Chondrocyte (in vitro differentiated cells): ENCODE measurements at places on chromosomes 4 and X. TPM values are rescaled to one million over a fixed set of nuclear protein-coding genes. Genes with fewer than 3 reads are reported as not detected.
A peak's percentile ranks its signal among the peaks of the same experiment; 100 is the strongest.

VSIG1 gene
- total RNA-seq: not detected in 3 replicates

DNA sequence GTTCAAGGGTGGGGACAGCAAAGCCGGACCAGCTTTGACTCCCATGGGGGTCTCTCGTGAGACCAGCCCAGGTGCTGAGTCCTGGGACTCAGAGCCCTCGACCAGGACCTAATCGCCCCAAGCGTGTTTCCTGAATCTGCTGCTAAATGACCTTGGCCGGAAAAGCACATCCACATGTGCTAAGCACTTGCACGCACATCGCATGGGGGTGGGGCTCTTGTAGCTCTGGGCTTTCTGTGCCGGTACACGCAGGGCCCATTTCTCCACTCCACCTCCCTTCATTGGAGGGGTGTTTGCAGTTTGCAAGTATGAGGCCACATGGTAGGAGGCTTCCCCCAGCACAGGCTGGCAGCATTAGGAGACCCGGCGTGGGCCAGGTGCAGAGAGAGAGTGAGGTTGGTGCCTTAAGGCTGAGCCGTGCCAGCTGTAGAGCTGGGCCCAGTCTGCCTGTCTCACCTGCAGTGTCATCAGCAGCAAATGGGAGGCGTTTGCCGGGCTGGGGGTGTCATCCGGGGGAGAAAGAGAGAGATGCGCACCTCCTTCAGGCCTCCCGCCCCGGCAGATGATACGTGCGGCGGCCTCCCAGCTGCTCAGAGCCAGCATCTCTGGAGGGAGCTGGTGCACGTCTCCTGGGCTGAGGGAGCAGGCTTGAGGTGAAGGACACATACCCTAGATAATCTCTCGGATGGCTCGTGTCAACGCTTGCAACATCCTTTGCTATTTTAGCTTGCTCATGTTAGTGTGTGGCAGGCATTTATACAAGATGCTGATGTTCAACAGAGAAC lies 45.2 kb upstream of the CLCN4 start:
- no peak overlapping the region for H3K4me3 ChIP-seq
- H3K4me1 ChIP-seq: peaks cover 19% of the 10 kb centered on the region
- no peak for DNase-seq

MAGED1 gene
- 470 to 669 TPM (median 477 TPM) in 3 replicates for total RNA-seq

MAGEA12 gene
- not detected in 3 replicates for total RNA-seq

GRCh38 chrX:11081511-11081910 lies 29.6 kb upstream of the HCCS start:
- no peak for DNase-seq
- peaks cover 25% of the 10 kb centered on the region for H3K4me1 ChIP-seq
- H3K27me3 ChIP-seq: no peaks in the 10 kb centered on the region
- H3K4me3 ChIP-seq: no peak overlapping the region
- H3K36me3 ChIP-seq: no peaks in the 10 kb centered on the region
- H3K27ac ChIP-seq: peak overlapping the region; percentile 38

DNA sequence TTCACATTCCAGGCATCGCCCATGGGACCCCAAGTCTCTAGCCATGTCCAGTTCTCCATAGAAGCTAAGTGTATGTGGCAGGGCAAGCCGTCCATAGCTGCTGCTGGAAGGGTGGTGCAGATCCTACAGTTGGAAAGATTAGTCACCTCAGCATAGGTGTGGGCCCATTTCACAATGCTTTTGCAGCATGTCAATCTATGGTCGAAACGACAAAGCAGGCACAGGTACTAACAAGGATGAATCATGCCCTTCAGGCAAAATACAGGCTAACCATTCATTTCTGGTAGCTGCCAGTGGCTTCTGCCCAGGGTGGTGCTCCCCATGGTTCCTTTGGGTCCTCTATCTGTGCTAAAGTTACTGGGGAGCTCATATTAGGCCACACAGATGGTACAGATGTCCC lies 225.2 kb downstream of the ADGRL3 start:
- no peak overlapping the region for H3K27ac ChIP-seq
- H3K4me1 ChIP-seq: no peaks in the 10 kb centered on the region
- no peaks in the 10 kb centered on the region for H3K36me3 ChIP-seq

- H3K4me3 ChIP-seq: no peak overlapping the region
- H3K36me3 ChIP-seq: no peaks in the 10 kb centered on the region
- DNase-seq: no peak
- H3K27me3 ChIP-seq: peaks cover 2% of the 10 kb centered on the region
These were observed 309.3 kb downstream of the FRMPD4 start for GRCh38 chrX:12447448-12448064.

DNA sequence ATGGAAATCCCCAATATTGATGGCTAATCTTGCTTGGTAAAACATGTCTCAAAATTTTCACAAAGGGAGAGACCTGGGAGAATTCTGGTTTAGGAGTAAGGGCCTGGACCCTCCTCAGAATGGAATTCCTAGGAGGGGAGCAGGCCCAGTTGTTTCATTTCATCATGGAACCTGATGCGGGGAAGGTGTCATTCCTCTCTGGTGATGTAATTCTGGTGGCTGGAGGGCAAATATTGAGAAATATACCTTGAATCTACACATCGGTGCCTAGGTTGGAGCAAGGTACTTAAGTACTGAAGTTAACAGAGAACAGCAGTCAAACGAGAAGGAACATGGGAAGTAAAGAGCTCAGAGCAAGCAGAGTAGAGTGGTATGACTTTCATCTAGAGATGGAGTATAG lies 23.2 kb upstream of the CCSER1 start:
- no peak overlapping the region for H3K27ac ChIP-seq
- DNase-seq: no peak
- H3K4me1 ChIP-seq: no peaks in the 10 kb centered on the region

DNA sequence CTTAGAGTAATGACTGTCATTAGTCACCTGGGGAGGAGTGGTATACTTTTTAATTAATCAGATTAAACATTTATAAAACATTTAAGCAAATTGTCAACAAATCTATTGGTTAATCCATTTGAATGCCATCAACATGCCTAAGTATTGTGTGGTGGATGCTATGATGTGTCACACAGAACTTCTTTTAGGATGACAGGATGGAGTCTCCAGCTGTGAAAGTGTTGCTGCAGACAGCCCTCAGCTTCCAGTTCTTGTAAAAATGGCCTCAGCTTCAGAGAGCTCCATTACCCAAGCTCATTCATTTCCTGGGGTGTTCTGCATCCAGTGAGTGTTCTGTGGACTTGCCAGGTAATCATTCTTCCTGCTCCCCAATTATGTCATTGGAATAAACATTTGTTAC lies 74.3 kb upstream of the CLNK start:
- no peak for DNase-seq
- no peaks in the 10 kb centered on the region for H3K27me3 ChIP-seq
- no peak overlapping the region for H3K4me3 ChIP-seq
- H3K27ac ChIP-seq: no peak overlapping the region

HTN3 gene
- total RNA-seq: not detected in 3 replicates

GRCh38 chr4:41432881-41433280 lies 105.1 kb upstream of the LIMCH1 start:
- H3K27me3 ChIP-seq: no peaks in the 10 kb centered on the region
- no peak for DNase-seq
- H3K27ac ChIP-seq: peak overlapping the region; percentile 52
- H3K4me3 ChIP-seq: no peak overlapping the region
- peaks cover 51% of the 10 kb centered on the region for H3K4me1 ChIP-seq
- peaks cover 1% of the 10 kb centered on the region for H3K36me3 ChIP-seq

DNA sequence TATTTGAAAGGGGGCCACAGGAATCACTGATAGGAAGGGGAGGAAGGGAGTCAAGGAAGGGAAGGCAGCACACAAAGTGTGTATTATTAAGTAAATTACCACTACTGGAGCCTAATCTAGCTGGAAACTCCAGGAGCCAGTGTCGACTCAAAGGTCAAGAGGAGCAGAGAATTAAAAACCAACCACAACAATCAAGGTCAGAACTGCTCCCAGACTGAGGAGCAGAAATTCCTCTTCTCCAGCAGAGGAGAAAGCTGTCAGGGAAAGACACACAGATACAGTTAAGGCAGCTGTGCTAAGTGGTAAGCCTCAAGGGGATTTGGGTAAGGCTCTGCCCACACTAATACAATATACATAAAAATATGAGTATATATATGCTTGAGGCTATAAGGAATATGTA lies 87.5 kb upstream of the PTPN13 start:
- no peak for DNase-seq
- H3K4me1 ChIP-seq: peaks cover 20% of the 10 kb centered on the region
- no peak overlapping the region for H3K27ac ChIP-seq
- H3K4me3 ChIP-seq: no peak overlapping the region

GRCh38 chr4:107931775-107932321 lies 499 bp downstream of the CYP2U1 start:
- H3K36me3 ChIP-seq: peaks cover 1% of the 10 kb centered on the region
- peak overlapping the region; percentile 18 for H3K27ac ChIP-seq
- DNase-seq: peak; percentile 83
- H3K4me1 ChIP-seq: peaks cover 21% of the 10 kb centered on the region

NLGN3 gene
- total RNA-seq: 0.52 to 1.1 TPM (median 0.87 TPM) in 3 replicates

DNA sequence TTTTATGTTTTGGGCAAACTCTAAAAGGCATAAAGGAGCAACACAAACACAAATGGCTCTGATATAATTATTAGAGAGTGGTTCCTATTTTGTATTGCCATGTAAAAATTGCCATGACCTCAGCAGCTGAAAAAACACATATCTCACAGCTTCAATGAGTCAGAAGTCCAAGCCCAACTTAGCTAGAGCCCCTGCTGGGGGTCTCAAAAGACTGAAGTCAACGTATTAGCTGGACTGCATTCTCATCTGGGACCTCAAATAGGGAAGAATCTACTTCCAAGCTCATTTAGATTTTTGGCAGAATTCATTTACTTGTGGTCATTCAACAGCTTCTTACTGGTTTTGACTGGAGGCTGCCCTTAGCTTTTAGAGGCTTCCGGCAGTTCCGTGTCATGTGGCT lies 47.4 kb downstream of the FREM3 start:
- H3K4me1 ChIP-seq: no peaks in the 10 kb centered on the region
- peaks cover 2% of the 10 kb centered on the region for H3K27me3 ChIP-seq
- no peaks in the 10 kb centered on the region for H3K36me3 ChIP-seq
- no peak overlapping the region for H3K4me3 ChIP-seq
- H3K27ac ChIP-seq: no peak overlapping the region

CXCL8 gene
- 0.27 to 0.48 TPM (median 0.46 TPM) in 3 replicates for total RNA-seq

DNA sequence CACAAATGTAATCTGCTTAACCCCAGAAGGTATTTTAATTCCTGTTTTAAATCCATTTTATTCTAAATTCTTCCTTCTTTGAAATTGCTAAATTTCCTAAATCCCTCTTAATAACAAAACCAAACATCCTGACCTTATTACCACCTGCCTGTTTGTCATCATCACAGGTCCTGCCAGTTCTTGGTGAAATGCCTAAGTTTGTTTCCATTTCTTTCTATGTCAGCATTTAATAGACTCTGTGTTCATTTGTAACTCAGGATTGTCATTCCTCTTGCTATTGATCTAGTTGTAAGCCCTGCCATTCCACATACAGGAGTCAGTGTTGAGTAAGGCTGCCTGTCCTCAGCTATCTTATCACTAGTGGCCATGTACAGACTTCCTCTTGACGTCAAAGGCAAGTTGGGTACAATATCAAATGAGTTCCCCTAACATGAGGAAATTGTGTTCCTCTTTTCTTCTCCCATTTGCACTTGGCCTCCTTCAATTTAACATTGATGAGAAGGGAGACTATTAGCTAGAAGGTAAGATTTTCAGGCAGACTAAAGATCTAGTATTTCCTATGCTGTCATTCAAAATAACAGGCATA lies 440.1 kb downstream of the AFF2 start:
- H3K4me3 ChIP-seq: no peak overlapping the region
- H3K36me3 ChIP-seq: no peaks in the 10 kb centered on the region
- no peak for DNase-seq
- H3K27me3 ChIP-seq: no peaks in the 10 kb centered on the region
- H3K27ac ChIP-seq: no peak overlapping the region
- H3K4me1 ChIP-seq: peaks cover 14% of the 10 kb centered on the region

LRBA gene
- total RNA-seq: 19.7 to 41.9 TPM (median 25.1 TPM) in 3 replicates

GRCh38 chr4:86055898-86056297 lies 304.0 kb downstream of the MAPK10 start:
- no peaks in the 10 kb centered on the region for H3K27me3 ChIP-seq
- H3K4me3 ChIP-seq: no peak overlapping the region
- peaks cover 2% of the 10 kb centered on the region for H3K36me3 ChIP-seq

DNA sequence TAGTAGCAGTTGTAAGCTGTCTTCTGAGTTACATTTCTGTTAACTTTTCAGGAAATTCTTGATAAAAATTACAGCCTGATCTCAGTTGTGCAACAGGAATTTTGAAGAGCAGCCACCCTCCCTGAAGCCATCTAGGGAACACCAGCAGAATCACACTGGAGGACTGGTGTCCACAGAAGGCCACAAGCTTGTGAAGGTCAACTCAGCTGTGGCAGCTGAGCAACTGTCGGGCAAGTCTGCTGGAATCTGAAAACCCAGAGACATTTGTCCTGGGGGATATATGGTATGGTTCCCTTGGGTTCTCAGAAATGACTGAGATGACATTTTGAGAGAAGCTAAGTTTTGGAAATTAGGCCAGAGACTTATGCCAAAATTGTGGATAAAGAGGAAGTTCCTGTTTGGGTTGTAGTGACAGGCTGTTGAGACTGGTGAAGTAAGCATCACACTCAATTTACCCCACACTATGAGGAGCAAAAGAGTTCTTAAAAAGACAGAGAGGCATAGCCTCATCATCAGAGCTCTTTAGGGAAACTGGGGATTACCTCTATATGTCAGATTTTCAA lies 78.1 kb upstream of the TNIP3 start:
- no peaks in the 10 kb centered on the region for H3K36me3 ChIP-seq
- peaks cover 15% of the 10 kb centered on the region for H3K4me1 ChIP-seq
- no peak for DNase-seq
- H3K27ac ChIP-seq: no peak overlapping the region
- no peak overlapping the region for H3K4me3 ChIP-seq

DNA sequence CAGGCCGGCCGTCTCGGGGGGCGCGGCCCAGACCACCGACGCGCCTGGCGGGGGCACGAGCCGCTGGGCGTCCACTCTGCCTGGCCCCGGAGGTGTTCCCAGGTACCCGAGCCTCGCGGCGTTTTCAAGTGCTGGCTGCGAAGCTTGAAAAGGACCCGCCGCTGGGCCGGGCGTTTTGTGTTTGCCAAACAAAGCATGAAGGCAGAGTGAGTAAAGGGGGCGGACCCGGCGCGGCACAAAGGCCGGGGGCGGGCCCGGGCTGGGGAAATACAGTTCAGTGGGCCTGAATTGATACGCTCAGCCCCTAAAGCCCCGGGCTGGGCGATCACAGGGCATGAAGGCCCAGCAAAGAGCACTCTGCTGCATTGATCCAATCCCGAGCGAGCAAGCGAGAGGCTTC lies 65.4 kb downstream of the SOX3 start:
- H3K4me1 ChIP-seq: no peaks in the 10 kb centered on the region
- H3K4me3 ChIP-seq: no peak overlapping the region
- H3K27me3 ChIP-seq: peaks cover 7% of the 10 kb centered on the region
- DNase-seq: peak; percentile 79
- H3K36me3 ChIP-seq: no peaks in the 10 kb centered on the region

GRCh38 chr4:47490550-47490949 lies 5.5 kb downstream of the ATP10D start:
- H3K27ac ChIP-seq: no peak overlapping the region
- DNase-seq: no peak
- H3K27me3 ChIP-seq: no peaks in the 10 kb centered on the region
- H3K4me3 ChIP-seq: no peak overlapping the region

- H3K4me1 ChIP-seq: peaks cover 3% of the 10 kb centered on the region
- no peaks in the 10 kb centered on the region for H3K36me3 ChIP-seq
- no peak overlapping the region for H3K4me3 ChIP-seq
- no peaks in the 10 kb centered on the region for H3K27me3 ChIP-seq
These were observed 1222.4 kb upstream of the PRKX start for GRCh38 chrX:4935846-4936245.

- no peak overlapping the region for H3K27ac ChIP-seq
- H3K4me3 ChIP-seq: no peak overlapping the region
- peaks cover 3% of the 10 kb centered on the region for H3K36me3 ChIP-seq
These were observed 120.4 kb downstream of the CHIC1 start for GRCh38 chrX:73683236-73683859.

- no peak for DNase-seq
- no peak overlapping the region for H3K27ac ChIP-seq
- H3K36me3 ChIP-seq: no peaks in the 10 kb centered on the region
- H3K4me1 ChIP-seq: peaks cover 3% of the 10 kb centered on the region
- no peak overlapping the region for H3K4me3 ChIP-seq
These were observed 445.5 kb upstream of the NDST3 start for GRCh38 chr4:117588771-117589170.
